Stimulated activated CD8-positive, alpha-beta memory T cell treated with anti-CD3 and anti-CD28 coated beads, Interleukin-7, amount 100 ng/mL, for 1 hour (primary cell): ENCODE measurements at places on chromosomes 2 and 18.

DNA sequence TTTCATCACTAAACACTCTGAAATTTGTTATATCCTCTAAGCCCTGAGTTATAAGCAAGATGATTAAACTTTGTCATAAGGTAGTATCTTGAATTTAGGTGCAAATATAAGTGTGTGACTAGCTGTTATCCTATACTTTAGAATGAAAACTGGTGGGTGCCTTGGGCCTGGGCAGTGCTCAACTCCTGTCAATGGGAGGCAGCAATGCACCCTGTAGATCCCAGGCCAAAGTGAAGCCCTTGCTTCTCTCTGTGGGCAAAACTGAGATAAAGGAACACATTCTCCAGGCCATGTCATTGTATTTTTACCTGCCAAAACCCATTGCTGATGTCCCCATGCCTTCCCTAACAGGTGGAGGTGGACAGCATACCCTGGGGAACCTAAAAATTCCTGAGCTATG lies 525.2 kb downstream of the TNS1 start:
- DNase-seq, result no peak

- DNase-seq, result no peak
Measured at GRCh38 chr2:185835974-185836373, 97.4 kb downstream of the FSIP2 start.

DNA sequence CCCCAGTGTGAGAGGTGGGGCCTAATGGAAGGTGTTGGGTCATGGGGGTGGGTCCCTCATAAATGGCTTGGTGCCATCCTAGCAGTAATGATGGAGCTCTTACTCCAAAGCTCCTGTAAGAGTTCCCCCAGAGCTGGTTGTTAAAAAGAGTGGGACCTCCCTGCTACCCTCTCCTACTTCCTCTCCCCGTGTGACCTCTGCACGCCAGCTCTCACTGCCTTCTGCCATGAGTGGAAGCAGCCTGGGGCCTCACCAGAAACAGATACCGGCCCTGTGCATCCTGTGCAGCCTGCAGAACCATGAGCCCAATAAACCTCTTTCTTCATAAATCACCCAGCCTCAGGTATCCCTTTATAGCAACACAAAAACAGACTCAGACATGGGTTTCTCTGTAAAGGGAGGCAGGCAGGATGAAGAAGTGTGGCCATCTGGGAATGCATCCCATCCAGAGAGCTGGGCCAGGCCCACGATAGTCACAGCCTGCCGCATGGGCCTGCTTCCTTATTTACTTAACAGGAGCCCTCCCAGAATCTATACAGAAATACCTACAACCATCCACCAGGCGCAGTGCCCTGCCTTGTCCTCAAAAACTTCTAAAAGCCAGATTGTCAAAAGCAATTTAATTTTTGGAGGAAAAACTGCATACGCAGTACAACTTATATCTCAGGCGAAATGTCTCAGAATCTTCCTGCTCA lies 7.5 kb downstream of the PRLH start:
- DNase-seq, result no peak

DNA sequence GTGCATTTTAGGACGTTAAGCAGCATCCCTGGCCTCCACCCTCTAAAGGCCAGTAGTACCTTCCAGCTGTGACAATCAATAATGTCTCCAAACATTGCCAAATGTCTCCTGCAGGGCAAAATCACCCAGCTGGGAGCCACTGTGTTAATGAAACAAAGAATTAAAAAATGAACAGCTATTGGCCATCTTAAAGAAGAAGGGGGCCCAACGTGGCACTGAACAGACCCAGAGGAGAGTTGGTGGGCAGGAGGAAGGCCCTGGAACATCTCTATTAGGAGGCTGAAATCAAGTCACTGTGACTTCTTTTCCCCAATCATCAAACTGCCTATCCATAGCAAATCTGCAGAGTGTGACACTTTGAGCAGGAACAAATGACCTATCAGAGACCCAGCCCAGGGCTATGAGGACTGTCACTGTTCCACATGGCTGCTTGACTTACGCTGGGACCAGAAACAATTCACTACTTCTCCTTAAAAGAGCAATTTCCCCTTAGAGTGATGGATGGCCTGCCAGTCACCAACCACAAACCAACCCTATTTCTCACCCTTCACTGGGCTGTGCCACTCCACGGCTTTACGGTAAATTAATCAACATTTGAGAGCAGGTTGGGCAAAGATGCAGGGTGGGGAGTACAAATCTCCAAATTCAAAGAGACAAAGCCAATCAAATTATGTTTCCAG lies 35.2 kb upstream of the TEX51 start:
- no peak for DNase-seq

- no peak for DNase-seq
Measured at GRCh38 chr18:28115149-28115550, 61.8 kb downstream of the CDH2 start.
